SHP77 (cell line): ENCODE measurements at places on chromosomes 11 and 22.
A peak's percentile ranks its signal among the peaks of the same experiment; 100 is the strongest.

DNA sequence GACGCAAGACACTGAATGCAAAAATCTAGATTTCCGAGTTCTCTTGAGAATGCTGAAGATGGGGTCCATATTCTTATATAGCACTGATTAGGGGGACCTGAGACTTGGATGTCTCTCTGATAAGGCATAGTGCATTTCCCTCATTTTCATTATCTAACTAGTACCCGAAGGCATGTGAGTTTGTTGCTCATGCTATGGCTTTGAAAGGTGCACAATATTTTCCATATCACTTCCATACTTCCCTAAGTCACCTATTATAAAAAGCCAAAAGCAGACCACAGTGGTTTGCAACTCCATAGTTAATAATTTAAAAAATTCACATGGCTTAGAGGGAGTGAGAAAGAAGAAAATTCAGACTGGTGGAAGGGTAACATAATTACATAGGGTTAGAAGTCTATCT, 1.7 kb downstream of the BTBD10 start:
- no peak for DNase-seq

- DNase-seq: peak; percentile 69
Observed at GRCh38 chr11:64226507-64227051, 505 bp downstream of the NUDT22 start.

- no peak for DNase-seq
Observed at GRCh38 chr22:21043860-21044535, 1.7 kb upstream of the LRRC74B start.

GRCh38 chr11:116072601-116073410, 568.6 kb upstream of the CADM1 start:
- DNase-seq: peak; percentile 31

DNA sequence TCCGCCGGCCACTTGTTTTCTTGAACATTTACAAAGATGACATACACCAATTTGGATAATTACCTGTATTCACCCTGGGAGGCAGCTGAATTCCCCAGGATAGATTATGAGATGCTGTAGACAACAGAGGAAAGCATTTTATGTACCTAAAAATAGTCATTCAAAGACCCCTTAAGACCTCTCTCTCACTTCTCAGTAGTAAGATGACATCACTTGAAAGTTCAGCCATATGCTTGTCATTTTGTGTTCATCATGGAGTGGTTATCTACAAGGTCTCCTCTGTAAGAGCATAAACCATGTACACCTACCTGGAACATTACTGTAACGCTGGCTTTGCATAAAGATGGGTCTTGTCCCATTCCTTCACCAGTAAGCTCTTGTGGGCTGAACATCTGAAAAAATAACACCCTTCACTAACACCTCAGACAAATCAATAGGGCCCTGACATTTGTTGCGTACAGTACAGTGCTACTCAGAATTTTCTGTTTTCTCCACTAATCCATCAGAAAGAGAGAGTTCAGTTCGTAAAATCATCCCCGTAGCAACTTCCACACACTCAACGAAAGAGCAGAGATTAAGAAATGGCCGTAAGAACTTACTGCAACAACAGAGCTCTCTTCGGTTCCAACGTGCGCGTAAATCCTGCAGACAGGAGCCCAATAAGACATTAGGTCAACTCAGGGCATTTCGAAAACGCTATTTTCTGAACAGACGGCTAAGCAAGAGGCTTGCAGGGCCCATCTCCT, 15.6 kb upstream of the WDR74 start:
- no peak for DNase-seq

GRCh38 chr11:102577182-102577581, 46.6 kb upstream of the MMP7 start:
- no peak for DNase-seq

DNA sequence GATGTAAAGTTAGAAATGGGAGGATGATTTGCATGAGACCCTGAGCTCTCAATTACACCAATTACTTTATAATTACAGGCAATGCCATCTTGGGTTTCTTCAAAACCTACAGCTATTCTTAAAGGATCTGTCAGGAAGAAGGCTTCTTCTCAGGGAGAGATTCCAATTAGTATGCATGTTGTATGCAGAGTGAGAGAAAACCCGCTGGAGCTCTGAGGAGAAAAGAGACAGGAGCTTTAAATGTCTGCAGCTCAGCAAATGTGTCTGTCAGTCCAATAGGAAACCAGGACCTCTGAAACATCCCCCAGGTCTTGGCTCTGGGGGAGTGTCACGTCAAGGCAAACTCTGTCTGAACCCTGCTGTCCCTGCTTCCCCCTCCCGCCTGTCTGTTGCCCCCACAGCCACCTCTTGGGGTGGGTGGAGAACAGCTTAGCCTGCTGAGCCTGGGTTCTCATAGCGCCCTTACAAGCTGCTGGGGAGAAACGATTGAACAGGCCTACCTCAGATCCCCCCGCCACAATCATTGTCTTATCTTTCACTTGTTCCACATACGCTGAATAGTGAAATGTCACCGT, 140.2 kb downstream of the SPATA19 start:
- no peak for DNase-seq

- DNase-seq: no peak
Observed at GRCh38 chr11:121105481-121106195, 4.6 kb downstream of the TECTA start.

GRCh38 chr22:41840216-41840615, 7.3 kb downstream of the SREBF2 start:
- DNase-seq: no peak

- no peak for DNase-seq
Observed at GRCh38 chr22:22759371-22759770, 115.0 kb downstream of the GGTLC2 start.

- no peak for DNase-seq
Observed at GRCh38 chr11:72381584-72382090, 52.7 kb downstream of the CLPB start.

- DNase-seq: no peak
Observed at GRCh38 chr22:31958625-31959239, 14.4 kb downstream of the YWHAH start.

DNA sequence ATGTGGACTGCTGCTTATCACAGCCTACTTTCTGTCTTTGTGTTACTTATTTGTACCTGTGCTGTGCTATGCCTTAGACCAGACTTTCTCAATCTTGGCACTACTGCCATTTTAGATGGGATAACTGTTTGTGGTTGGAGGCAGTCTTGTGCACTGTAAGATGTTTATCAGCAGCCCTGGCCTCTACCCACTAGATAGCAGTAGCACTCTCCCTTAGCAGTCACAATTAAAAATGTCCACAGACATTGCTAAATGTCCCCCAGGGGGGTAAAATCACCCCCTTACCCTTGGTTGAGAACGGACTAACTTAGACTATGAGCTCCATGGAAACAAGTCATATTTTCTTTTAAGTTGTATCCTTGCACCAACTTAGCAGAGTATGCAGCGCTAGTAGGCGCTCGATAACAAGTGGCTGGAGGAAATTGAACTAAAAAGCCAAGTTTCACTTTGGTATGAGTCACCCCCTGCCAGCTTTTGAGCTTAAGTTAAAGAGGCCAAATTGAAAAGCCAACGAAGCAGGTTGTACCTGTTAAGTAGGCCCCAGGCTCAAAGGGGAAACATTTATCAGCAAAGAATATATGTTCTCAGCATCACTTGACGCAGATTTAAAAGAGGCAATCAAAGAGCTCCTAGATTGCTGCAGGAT, 304.8 kb upstream of the SORL1-AS1 start:
- no peak for DNase-seq

- DNase-seq: no peak
Observed at GRCh38 chr11:66705587-66706335, 23.3 kb downstream of the SPTBN2 start.

- no peak for DNase-seq
Observed at GRCh38 chr11:65425971-65426838, 3.6 kb downstream of the NEAT1 start.

DNA sequence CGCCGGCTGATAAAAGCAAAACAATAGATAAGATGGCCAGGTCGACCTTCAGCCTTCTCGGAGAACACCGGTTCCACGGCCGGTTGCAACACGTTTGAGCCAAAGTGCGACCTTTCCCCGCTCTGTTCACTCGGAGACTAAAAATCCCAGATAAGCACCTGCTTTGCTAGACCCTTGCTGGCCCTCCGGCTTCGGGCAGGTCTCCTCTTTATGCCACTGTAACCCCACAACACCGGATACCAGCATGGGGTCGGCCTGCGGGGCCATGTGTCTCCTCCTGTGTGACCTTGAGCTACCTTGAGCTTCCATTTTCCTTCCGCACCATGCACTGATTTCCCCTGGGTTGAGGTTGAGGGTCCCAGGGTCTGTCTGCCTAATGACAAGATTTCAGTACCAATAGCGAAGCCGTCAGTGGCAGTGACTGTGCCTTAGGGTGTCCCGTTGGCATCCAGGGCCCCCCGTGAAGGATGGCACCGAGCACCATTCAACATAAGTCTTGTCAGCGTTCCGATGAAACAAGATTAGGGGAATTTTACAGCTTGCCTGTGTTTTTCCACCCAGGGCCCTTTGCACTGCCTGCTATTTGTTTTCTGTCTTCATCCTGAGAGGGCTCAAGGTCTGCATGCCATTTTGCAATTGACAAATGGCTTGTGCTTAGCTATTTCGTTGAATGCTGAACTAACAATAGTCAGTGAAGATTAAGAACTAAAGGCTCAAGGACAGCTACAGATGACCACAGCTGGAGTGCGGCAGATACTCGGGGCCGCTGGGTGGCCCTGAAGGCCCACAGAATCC, 118.6 kb downstream of the KCNQ1 start:
- DNase-seq: no peak

DNA sequence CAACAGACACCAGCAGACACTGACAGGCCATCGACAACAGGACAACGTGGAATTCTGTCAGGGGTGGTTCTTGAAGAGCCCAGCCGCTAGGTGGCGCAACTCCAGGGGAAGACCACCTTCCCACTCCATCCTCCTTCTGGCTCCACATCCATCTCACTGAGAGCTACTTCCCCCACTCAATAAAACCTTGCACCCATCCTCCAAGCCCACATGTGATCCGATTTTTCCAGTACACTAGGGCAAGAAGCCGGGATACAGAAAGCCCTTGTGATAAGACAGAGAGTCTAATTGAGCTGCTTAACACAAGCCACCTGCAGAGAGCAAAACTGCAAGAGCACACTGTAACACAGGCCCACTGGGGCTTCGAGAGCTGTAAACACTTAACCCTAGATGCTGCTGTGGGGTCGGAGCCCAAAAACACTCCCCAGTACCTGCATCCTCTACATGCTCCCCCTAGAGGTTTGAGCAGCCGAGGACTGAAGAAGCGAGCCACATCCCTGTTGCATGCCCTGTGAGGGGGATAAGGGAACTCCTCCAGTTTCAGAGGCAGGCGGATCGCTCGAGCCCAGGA, 11.5 kb upstream of the RAB39A start:
- no peak for DNase-seq

DNA sequence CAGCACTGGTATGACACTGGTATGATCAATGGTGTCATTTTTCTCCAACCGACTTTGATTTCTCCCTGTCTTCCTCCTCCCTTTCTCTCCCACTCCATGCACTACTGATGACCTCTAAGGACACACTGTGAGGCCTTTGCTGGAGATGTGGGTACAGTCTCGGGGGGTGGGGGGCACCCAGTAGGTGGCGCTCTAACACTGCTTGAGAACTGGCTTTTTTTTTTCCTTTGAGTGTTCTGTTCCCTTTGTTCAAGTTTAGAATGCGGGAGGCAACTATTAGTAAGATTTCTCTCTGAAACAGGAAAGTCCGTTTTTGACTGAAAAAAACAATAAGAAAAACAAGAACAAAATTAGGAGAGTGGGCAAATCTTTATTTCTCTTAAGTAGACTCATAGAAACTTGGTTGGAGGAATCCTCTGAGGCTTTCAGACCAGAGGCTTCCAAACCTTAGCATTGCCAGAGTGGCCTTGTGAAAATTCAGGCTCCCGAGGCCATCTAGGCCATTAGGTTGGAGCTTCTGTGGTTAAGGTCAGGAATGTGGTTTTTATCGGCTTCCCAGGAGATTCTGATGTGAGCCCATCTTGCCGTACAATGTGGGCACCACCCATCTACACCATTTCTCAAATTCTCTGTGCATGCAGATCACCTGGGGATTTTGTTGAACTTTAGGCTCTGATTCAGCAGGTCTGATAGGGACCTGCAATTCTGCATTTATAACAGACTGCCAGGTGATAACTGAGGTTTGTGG, 43.2 kb downstream of the PANX1 start:
- peak; percentile 12 for DNase-seq

DNA sequence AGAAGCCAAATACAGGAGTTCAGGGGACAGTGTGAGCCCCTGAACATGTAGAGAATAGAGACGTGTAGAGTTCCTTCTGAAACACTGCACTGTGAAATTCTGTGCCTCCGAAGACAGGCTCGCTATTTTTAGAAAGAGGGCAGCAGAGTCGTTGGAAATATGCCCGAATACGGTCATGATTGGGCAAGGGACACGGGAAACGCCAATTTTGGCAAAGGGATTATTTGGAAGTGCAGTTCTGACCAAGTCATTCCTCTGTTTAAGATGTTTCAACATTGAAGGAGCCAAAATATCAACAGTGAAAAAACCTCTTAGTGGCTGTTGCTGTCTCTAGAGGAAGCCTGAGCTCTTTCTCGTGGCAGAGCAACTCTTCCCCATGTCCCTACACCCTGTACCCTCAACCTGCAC, 9.5 kb upstream of the CBX6 start:
- no peak for DNase-seq

GRCh38 chr11:99614352-99614751, 593.6 kb downstream of the CNTN5 start:
- DNase-seq: no peak

DNA sequence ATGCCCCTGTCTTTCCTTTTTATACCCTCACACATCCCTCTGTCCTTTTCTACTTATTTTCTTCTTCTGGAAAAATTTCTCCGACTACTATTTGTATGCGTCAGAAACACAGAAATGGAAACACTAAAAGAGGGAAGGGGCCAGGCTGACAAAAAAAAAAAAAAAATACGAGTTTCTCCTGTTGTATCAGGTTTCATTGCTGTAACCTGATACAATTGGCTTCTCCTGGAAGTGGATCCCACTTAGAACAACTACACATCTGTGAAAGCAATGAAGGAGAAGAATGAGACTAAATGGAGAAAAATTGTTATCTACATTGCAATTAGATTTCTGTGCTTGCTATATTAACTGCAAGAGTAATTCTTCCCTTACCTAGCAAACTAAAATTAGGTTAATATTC, 393.9 kb downstream of the GUCY1A2 start:
- no peak for DNase-seq

DNA sequence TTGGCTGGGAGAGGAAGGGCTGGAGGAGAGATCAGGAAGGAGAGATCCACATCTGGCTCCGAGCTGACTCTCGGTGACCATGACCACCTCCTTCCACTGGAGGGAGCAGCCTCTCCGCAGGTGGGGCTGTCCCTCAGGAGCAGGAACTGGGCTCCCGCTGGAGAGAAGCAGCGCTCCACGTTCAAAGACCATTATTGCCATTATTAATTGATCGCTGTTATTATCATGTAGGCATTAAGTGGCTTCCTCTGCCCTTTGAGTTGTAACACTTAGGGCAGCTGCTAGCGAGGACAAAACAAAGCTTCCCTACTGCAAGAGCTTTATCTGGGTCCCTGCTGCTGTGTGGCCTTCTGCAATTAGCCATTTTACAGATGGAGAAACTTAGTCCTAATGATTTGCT, 251.9 kb downstream of the ST3GAL4 start:
- DNase-seq: no peak

- no peak for DNase-seq
Observed at GRCh38 chr22:36738416-36739020, 35.0 kb upstream of the CACNG2 start.
